NCI-H2081 (cell line): ENCODE measurements at places on chromosomes 12 and 14.

- no peak for DNase-seq
These were observed 24.9 kb upstream of the CHGA start for GRCh38 chr14:92897922-92898565.

DNA sequence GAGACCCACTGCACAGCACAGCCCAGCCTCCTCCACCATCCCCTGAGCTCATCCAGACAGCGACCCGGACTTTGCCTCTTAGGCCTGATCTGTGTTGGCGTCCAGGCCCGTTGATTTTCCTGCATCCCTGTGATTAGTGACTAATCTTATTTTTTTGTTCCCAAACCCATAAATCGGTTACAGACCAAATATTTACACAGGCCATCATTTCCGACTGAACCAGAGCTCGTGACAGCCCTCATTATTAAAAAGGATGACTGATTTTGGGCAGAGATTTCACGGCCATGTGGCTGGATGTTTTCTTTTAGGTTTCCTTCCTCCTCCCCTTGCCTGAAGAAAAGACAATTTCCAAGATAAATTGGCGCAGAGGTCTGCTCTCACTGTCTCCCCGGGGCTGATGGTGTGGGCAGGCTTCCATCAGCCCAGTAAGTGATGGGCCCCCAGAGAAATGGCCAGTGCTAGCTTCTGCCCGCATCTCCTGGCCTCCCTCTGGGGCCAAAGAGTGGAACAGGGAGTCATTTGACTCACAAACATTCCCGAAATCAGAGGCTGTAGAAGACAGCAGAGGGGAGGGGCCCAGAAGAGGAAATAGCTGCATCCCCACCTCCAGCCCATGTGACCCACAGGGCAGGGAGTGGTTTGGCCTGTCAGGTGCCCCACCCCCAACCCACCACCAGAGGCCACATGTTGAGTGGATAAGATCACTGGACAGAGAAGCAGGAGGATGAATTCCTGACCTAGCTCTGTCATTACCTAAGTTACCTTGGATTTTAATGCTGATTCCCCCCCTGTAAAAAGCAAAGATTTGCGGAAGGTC is 283.5 kb downstream of the KSR2 start:
- peak; percentile 57 for DNase-seq

DNA sequence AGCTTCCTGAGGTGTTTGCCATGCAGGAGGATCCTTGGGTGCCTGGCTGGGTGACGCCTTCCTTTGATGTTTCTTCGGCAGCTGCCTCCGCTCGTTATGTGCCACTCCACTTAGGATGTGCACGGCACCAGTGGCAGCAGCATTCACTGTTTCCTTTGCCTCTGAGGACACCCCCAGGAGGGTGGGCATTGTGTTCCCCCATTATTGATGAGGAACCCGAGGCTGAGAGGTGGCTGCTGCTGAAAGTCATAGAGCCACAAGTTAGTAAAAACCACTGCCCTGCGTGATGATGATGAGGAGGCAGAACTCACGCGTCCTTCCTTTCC is 41.2 kb downstream of the EP400 start:
- peak; percentile 35 for DNase-seq

- DNase-seq, result no peak
These were observed 818 bp upstream of the HHIPL1 start for GRCh38 chr14:99644035-99644587.

- no peak for DNase-seq
These were observed 69.0 kb downstream of the SSPN start for GRCh38 chr12:26264215-26264838.

GRCh38 chr14:41925409-41925808 is 318.7 kb downstream of the LRFN5 start:
- peak; percentile 1 for DNase-seq

GRCh38 chr12:124177276-124177950 is 117.5 kb upstream of the RFLNA start:
- DNase-seq, result no peak

- DNase-seq, result peak; percentile 21
These were observed 9.7 kb upstream of the ZDHHC22 start for GRCh38 chr14:77151245-77151644.

- DNase-seq, result no peak
These were observed 143.6 kb downstream of the SLC38A4 start for GRCh38 chr12:46682148-46682547.

DNA sequence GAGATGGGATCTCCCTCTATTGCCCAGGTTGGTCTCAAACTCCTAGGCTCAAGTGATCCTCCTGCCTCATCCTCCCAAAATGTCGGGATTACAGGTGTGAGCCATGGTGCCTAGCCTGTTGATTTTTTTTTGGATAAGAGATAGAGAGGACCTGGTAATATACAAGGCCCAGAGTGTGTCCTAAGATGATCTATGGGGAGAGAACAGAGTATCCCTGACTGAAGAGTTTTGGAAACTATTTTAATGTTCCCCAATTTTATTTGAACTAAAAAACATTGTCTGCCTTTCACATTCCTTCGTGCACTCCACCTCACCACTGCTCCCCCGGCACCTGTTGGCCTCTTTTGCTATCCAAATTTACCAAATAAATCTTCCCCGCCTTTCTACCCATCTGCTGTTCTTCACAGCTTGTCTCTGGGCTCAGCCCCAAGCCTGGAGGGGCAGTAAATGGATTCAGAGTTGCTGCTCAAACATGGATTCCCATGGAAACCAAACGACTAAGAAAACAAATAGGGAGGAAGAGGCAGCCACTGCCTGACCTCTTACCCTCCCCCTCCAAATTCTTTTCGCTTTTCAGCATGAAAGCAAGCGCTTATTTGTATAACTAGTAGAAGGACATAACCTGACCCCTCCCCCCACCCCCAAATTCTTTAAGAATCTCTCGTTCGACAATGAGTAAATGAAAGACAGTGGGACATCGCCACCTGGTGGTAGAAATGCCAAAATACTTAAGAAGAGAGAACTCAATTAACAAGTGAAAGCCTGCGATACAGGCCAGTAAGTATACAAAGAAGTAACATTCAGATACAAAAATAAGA is 22.6 kb downstream of the OR10G3 start:
- DNase-seq, result peak; percentile 87

- no peak for DNase-seq
These were observed 261.7 kb downstream of the ERC1 start for GRCh38 chr12:1252758-1253157.

- DNase-seq, result no peak
These were observed 22.9 kb downstream of the CPSF2 start for GRCh38 chr14:92144708-92145107.

GRCh38 chr14:31611778-31612433 is 50.7 kb downstream of the NUBPL start:
- DNase-seq, result no peak
